Calu3 (cell line): ENCODE measurements at places on chromosomes 13 and 19.

DNA sequence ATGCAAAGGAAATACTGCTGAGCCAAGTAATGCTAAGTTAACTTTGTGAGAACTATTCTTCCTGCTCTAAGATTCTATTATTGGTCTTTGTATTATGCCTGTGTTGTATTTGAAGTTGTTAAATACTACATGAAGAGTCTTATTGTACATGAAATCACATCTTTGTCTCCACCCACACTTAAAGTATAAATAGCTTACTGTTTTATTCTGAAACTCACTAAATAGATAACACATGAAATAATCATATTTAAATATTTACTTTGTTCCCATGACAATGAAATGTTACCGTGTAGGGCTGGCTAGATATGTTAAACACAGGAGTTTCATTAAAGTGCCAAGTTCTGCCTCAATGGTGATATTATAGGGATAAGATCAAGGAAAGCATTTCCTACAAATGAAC is 562.1 kb upstream of the ATXN8OS start:
- no peak for DNase-seq

GRCh38 chr19:4633140-4633967 is 6.0 kb upstream of the TNFAIP8L1 start:
- peak; percentile 68 for DNase-seq

- no peak for DNase-seq
These were observed 1049.8 kb downstream of the OLFM4 start for GRCh38 chr13:54078271-54078870.

DNA sequence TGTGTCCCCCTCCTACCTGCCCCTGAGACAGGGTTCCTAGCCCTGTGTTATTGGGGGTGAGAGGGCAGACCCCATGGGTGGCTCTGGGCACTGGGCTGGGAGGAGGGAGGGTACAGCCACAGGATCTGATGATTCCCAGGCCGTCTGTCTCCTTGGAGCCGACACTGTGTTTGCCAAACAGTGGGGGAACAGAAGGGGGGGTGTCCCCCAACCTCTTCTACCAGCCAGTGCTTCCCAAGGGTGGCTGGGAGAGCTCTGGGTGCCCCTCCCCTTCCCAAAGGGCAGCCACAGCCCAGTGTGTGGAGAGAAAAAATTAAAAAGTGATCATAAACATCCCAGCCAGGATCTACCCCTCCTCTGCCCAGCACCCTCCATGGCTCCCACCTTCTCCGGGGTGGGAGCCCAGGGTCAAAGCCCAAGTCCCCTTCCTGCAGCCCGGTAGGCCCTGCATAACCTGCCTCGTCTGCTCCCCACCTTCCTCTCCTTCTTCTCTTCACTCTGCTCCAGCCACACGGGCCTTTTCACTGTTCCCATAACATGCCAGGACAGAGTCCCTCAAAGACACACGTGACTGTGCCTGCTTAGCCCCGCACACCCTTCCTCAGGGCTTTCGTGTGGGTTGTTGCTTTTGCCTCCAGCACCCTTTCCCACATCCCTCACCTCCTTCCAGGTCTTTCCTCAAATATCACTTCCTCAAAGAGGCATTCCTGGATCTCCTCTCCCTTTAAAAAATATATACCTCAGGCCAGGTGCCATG is 1.4 kb upstream of the PLIN4 start:
- DNase-seq = no peak

DNA sequence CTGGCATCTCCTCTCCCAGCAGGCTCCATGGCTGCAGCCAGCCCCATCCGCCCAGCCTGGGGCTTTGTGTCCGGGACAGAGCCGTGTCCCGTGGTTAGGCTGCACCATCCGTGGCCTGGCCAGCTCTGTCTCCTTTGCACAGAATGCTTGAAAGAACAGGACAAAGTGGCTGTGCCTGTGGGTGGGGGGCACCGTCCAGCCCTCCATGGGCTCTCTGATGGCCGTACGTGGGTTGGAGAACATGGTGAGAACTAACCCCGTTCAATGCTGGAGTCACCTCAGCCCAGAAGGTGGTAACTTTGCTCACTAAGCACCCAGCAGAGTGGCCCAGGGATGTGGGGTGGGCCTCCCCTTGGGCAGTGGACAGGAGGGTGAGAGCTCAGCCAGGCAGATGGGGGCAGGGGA is 2.8 kb downstream of the RPS15 start:
- DNase-seq = no peak

- no peak for DNase-seq
These were observed 40.5 kb downstream of the GATAD2A start for GRCh38 chr19:19445911-19446361.

- no peak for DNase-seq
These were observed 175.1 kb downstream of the ZNF536 start for GRCh38 chr19:30547246-30547645.

DNA sequence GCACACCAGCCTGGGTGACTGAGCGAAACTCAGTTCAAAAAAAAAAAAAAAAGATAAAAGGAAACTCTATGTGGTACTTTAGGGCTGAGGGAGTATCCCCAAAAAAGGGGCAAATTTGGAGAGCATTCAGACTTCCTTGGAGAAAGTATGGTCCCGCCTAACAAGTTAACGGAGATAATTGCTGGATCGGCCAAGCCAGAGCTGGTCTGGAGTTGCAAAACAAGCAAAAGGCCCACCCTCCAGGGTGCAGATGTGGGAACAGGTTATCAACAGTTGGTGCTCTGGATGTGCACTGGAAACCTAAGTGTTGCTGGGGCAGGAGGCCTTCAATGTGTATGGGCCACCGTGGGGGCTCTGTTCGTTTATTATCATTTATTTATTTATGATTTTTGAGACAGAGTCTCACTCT is 2.8 kb downstream of the IQCN start:
- no peak for DNase-seq

DNA sequence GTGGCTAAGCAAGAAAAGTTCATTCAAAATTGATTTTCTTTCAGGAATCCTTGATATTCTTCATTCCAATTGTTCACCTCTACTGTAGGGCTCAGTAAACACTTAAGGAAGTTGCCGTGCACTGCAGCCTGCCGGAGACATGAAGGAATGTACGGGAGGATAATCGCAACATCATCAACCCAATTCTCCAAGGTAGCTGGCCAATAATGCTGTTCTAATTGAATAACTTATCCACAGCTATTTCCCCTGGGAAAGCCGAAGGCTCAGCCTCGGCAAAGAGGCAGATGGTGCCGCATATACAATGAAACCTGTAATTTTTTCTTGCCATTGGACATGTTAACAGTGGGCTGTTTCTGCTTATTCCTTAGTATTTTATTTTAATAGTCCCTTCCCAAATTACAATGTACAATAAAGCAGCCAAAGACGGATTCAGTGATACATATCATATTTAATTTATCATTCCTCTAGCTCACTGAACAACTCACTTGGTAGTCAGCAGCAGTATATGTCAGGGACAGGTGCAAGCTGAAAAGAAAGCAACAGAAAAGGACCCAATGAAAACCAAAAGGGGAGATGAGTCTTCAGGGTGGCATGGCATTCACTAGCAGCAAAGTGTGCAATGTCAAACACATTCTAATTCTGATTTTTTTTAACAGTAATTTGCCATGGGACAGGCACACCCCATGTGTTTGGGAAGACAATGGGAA is 420.5 kb upstream of the KLF12 start:
- DNase-seq = no peak

- DNase-seq = no peak
These were observed 1467.8 kb downstream of the UQCRFS1 start for GRCh38 chr19:27744926-27745768.

DNA sequence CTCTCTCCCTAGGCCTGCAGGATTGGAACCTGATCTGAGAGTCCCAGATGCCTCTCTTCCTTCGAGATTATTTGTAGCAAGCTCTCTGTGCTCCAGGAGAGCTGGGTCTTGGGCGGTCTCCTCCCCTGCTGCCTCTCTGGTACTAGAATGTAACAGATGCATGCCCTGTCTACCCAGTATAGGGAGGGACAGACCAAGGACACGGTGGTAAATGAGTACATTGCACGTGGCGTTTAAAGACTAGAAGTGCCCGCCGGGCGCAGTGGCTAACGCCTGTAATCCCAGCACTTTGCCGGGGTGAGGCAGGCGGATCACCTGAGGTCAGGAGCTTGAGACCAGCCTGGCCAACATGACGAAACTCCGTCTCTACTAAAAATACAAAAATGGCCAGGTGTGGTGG is 11.7 kb downstream of the SLC27A1 start:
- no peak for DNase-seq

DNA sequence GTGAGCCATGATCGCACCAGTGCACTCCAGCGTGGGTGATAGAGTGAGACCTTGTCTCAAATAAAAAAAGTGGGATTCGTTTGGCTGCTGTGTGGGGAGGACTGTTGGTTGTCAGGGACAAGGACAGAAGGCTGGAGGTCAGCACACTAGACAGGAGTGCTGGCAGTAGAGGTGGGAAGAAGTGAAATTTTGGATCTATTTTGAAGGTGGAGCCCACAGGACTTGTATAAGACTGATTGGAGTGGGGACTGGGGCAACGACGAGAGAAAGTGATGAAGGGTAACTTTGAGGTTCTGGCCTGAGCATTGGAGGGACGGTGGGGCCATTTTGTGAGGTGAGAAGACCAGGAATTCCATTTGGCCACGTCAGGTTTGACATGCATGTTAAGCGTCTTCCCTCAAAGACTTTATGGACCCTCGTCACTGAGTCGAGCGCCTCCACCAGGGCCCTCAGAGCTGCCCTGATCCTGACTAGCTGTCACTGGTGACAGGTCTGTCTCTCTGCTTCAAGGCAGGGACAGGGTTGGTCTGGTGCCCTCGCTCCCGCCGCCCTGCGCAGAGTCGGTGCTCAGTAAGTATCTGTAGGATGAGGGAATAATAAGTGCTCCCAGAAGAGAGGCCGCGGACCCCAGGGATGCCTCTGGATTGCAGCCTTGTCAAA is 673 bp downstream of the CTU1 start:
- DNase-seq = no peak

GRCh38 chr19:1182727-1183126 is 8.7 kb upstream of the SBNO2 start:
- no peak for DNase-seq

- DNase-seq = peak; percentile 3
These were observed 6.7 kb downstream of the TNFSF11 start for GRCh38 chr13:42580644-42581043.

DNA sequence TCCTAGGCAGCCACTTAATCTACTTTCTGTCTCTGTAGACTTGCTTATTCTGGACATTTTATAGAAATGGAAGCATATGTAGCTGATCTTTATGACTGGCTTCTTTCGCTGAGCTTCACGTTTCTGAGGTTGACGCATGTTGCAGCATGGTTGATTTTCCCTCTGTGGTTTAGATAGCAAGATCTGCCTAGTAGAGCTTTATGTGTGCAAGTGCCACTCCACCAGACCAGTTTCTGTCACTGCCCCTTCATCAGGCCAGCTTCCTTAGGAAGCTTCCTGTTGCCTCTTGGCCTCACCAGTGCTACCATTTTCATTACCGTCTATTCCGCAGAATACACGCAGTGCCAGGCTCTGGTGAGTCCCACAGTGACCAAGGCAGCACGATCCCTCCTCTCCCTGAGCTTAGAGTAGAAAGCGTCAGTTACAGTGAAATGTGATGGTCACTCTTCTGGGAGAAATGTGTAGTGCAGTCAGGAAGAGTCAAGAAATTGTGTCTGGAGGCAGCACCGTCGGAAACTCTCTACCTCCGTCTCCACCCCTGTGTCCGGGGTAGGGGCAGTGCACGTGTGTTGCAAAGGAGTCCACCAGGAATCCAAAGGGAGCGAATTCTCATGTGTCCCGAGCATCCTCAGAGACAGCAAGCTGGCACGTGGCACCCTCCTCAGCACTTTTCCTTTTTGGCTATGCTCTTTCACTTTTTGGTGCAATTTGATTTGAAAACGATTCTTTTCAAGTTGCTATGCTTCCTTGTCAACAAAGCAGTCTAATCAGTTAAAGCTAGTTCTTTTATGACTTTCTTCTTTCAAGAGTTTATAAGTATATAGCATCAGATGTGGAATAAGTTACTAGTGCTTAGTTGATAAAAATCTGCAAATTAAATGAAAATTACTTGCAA is 45.4 kb upstream of the GPR183 start:
- no peak for DNase-seq

DNA sequence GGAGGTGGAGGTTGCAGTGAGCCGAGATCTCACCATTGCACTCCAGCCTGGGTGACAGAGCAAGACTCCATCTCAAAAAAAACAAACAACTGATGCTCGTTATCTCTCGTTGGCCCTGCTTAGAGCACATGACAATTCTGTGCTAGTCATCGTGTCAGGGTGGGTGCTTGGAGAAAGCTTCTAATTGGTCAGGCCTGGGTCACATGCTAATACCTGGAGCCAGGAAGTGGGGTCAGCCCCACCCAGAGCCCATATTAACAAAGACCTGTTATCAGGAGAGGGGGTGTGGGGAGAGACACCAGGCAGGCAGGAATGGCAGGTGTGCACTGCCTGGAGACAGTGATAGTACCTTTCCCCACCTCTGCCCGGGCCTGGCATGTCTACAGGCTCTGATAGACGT is 84.9 kb downstream of the DPF1 start:
- DNase-seq = no peak

DNA sequence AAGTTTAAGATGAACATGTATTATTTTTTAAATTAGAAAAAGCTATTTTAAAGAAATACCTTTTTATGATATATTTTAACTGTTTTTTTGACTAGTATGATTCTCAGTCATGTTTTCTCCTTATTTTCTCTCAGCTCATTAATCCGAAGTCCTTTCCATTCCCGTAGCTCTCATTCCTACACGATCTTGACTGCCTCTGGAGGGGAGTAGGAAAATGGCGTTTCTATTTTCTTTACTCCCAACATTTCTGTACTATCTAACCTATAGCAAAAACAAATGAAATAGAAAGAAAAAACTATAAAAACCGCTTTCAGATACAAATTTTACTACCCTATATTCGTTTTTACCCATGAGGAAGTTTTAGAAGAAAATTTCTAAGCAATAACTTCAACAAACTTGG is 343.8 kb downstream of the RBM26 start:
- DNase-seq = no peak

DNA sequence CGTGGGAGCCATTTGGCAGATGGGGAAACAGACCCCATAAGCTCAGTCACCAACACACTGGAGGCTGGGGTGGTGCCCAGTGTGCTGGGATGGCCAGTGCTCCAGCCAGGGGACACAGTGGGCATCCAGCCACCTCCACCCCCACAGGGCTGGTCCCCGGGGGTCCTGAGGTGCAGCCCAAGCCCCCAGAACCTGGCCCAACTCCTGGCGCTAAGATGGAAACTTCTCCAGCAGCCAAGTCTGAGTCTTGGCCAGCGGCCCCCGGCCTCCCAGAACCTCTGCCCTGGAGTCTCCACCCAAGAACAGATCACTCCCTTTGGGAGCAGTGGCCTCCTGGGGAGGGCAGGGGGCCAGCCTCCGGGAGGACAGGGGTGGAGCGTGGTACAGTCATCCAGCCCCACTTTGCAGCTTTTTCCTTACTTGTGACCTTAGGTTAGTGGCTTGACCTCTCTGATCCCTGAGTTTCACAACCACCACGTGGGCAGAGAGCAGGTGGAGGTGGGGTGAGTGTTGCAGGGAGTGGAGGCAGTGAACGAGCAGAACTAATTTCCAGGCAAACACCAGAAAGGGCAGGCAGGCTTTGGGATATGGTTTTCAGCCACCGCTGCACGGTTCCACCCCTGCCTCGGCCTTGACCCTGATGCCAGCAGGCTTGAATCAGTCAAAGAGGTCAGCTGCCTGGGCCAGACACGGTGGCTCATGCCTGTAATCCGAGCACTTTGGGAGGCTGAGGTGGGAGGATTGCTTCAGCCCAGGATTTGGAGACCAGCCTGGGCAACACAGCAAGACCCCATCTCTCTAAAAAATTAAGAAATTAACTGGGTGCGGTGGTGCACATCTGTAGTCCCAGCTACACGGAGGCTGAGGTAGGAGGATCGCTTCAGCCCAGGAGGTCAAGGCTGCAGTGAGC is 4.3 kb upstream of the NRTN start:
- no peak for DNase-seq

- no peak for DNase-seq
These were observed 72.6 kb upstream of the SERTM1 start for GRCh38 chr13:36601186-36601585.
